A549 treated with ZK216348 at 1 μM for 4 hours (cell line): ENCODE measurements at places on chromosomes 7 and 10. TPM values are rescaled to one million over a fixed set of nuclear protein-coding genes. Genes with fewer than 3 reads are reported as not detected.

Gene GUSB
- 28.1 to 36.2 TPM (median 31.9 TPM) in 5 replicates for total RNA-seq

Gene FAM24B
- total RNA-seq = 11.9 to 16.5 TPM (median 14.0 TPM) in 5 replicates

Gene KCNMA1
- 38.7 to 80.9 TPM (median 73.7 TPM) in 5 replicates for total RNA-seq

Gene NOLC1
- 162 to 189 TPM (median 175 TPM) in 5 replicates for total RNA-seq

Gene PAX4
- total RNA-seq = not detected in 5 replicates

Gene HOXA4
- 1.5 to 2.6 TPM (median 2.2 TPM) in 5 replicates for total RNA-seq

Gene THSD7A
- 1.6 to 3.3 TPM (median 3.1 TPM) in 5 replicates for total RNA-seq
